ENCODE measurements at places on chromosomes 5 and 9.
A peak's percentile ranks its signal among the peaks of the same experiment; 100 is the strongest.

GRCh38 chr5:68554571-68555279 lies 339.2 kb downstream of the PIK3R1 start:
- peak; percentile 95 for DNase-seq

GRCh38 chr5:10091701-10092100 lies 158.0 kb downstream of the ATPSCKMT start:
- peak; percentile 51 for DNase-seq

DNA sequence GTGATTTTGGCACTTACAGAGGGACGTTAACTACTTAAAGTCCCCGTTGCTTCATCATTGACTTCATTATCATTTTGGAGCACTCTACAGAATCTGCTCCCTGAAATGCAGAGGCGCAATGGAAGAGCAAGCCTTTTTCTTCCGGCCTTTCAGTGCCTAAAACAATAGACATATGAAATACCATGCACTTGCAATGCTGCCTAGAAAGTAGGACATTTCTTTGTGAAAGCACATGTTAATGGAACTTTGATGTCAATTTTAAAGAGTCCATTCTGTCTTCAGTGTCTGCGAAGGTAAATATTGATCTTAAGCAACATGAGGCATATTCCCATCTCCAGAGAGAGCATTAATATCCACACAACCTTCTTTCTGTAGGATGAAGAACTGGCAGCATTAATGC lies 36.3 kb downstream of the ITGA2 start:
- DNase-seq = no peak

- no peak for DNase-seq
Observed at GRCh38 chr5:115418788-115419187, 122.3 kb upstream of the CCDC112 start.

- no peak for DNase-seq
Observed at GRCh38 chr5:148641735-148642134, 12.6 kb downstream of the HTR4 start.
